ENCODE measurements at places on chromosomes 16 and 17.
A peak's percentile ranks its signal among the peaks of the same experiment; 100 is the strongest.

GRCh38 chr16:23597003-23597756 is 1.1 kb upstream of the NDUFAB1 start:
- DNase-seq: no peak

GRCh38 chr17:80991645-80992076 is at the start of gene CHMP6:
Gene CHMP6, plus strand, starts transcription at chr17:80991841. Its CDS starts 78 bp downstream, at chr17:80991919.
- DNase-seq: peak; percentile 56

DNA sequence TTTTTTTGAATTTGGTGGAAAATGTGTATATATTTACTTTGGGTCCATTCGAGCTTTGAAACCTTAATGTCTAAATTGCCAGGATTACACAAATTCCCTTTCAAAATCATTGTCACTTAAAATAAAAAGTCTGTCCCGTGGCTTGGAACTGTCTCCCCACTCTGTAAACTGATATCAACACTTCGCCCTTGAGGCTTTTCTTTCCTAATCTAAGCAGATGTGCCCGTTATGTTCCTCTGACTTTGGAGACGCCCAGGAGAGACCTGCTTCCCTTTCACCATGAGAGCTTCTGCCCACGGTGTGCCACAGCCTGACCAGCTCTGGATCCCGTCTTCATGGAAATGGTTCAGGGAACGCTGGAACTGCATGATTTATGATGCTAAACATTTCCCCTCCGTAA is 151.3 kb downstream of the C16orf95 start:
- DNase-seq: no peak

DNA sequence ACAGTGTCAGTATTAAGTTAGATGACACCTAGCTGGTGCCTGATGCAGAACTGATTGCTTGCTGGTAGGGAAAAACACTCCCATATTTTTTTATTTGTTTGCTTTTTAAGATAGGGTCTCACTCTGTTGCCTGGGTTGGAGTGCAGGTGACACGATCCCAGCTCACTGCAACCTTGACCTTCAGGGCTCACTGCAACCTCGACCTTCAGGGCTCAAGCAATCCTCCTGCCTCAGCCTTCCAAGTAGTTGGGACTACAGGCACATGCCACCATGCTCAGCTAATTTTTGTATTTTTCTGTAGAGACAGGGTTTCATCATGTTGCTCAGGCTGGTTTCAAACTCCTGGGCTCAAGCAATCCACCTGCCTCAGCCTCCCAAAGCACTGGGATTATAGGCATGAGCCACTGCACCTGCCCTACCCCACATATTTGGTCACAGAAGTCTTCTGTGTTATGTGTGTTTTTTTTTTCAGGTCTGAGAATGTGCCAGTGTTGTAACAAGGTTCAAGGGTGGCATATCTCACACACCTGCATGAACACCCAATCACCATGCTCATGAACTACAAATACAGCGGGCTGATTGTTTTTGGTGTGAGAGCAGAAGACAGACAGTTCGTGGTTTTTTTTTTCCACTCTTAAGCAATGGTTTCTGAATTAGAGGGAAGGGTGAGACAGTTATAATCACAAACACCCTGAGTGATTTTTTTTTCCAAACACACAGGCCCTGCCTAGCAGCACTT is 22.8 kb downstream of the SPAG9 start:
- DNase-seq: no peak

DNA sequence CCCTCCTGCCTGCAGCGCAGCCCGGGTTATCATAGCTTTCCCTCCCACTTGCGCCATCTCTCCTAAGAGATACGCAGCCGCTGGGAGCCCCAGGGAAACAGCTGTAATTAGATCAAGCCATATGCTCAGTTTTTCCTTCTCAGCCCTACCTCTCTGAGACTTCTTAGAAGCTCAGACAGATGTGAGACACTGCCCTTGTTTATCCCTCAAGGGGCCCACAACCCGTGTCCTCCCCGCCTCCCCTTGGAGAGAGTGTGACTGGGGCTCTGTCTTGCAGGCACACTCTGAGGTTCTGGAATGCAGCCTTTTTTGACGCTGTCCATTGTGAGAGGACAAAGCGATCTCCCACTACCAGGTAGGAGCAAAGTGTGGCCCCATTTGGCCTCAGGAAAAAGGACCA is 31.2 kb downstream of the CIBAR2 start:
- DNase-seq: no peak

GRCh38 chr17:80158846-80159245 is 11.0 kb upstream of the CARD14 start:
- no peak for DNase-seq

GRCh38 chr17:28717578-28718332 is at the start of gene RAB34:
Gene RAB34, minus strand, starts transcription at chr17:28717868. Its CDS starts 602 bp downstream, at chr17:28717266.
- DNase-seq: no peak

DNA sequence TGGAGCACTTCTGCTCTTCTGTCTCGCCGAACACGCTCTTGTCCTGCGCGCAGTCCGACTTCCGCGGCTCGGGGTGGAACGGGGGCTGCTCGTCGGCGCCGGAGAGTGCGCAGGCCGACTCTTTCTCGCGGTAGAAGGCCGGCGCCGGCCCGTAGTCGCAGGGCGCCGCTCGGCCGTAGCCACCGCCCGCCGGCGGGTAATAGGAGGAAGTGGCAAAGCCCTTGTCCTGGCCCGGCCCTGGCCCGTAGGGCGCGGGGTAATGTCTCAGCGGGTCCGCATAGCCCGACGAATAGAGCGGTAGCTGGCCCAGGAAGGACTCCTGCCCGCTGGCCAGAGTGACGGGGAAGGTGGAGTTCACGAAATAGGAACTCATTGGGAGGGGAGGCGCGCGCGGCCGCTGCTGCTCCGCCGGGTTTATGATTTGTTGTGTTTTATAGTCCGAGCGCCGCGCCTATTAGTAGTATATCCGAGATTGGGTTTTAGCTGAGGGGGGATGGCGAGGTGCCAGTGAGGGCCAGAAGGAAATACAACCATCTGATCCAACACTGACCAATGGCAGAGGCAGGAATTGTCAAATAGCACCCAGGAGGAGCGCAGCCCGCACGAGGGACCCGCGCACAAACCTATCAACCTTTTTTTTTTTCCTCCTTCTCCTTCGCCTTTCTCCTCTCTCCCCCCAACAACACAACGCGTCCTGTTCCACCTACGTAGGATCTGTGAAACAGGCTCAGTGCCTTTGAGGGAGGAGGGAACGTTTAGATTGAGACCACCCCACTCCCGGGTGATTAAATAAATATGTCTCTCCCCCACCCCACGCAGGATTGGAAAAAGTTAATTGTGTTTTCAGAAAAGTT is 4.4 kb upstream of the HOXB5 start:
- DNase-seq: no peak

DNA sequence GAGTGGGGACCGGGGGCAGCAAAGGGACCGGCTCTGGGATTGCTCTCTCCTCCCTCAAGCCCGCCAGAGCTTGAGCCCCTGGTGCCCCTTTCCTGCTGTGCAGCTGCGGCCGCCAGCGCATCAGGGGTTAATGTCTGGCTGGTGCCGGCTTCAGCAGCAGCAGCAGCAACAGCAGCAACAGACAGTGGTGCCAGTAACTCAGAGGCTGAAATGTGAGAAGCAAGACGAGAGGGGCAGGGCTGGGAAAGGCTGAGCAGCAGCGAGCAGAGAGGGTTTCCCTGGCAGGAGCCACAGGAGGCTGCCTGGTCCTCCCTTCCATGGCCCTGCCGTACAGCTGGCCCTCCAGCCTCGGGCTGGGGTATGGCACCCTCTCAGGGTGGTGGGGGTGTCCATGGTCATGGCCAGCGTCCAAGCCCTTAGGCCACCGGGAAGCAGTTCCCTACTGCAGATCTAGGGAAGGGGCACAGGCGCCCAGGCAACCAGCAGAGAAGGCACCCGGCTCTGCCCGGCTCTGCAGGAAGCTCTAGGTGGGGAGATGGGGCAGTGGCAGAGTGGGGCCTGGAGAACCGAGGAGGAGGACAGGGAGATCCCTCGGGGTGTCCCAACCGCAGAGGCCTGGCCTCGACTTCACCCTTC is 21.1 kb upstream of the TFAP4 start:
- DNase-seq: no peak

DNA sequence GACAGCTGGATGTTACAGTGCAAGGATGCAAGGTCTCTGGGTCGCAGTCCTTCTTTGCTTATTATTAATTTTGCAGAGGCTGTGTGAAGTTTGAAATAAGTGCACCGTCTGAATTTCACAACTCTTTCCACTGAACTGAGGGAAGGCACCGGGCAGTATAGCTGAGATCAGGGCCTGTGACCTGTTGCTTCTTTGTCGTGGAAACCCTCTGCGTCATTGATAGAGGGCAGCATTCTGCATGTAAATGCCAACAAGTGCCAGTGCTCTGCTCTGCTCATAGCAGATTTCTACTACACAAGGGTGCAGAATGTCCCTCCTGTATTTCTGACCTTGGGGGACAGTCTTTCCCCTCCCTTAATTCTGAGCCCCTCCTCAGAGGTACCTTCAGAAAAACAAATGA is 26.0 kb downstream of the CD300LF start:
- no peak for DNase-seq

- no peak for DNase-seq
Measured at GRCh38 chr17:57988301-57989250, 522 bp upstream of the VEZF1 start.

DNA sequence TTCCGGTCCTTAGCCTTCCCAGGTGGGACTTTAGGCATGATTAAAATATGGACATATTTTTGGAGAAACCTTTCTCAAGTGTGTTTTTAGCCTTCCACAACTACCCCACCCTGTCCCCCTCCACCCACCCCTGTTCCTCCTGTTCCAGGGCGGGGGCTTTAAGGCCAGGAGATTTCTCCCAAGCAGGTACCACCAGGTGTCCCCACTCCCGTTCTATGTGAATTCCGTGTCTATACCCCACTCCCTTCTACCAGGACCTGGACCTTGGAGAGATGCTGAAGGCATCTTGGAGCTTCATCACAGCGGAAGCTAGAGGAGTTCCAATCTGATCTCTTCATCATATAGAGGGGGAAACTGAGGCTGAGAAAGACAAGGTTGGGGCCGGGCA is 9.7 kb downstream of the CA4 start:
- no peak for DNase-seq

DNA sequence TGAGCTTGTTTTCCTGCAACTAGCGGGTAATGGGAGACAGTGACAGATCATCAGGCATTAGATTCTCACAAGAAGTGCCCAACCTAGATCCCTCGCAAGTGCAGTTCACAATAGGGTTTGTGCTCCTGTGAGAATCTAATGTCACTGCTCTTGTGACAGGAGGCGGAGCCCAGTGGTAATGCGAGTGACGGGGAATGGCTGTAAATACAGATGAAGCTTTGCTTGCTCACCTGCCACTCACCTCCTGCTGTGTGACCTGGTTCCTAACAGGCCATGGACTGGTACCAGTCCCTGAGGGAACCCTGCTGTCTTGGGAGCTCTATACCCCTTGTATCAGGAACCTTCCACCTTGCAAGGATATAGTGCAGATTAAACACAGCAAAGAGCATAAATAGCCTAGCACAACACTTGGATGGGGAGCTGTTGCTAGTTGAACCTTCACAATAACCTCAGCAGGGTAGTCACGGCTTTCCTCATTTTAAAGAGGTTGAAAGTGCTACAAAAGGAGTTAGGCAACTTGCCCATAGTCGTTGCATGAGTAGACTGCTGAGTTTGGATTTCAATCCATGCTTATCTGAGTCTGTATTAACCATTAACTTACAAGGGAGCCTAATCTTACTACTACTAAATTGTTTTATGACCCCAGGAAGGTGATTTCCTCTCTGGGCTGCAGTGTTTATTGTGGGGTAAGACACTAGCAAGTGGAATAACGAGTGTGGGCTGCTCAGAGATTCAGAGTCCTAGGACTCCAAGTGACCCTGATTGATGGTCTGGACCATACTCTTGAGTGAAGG is 156.6 kb upstream of the ZFHX3 start:
- DNase-seq: no peak

- no peak for DNase-seq
Measured at GRCh38 chr17:14793237-14793636, 471.9 kb downstream of the PMP22 start.

GRCh38 chr17:3381957-3382356 is 4.2 kb downstream of the OR3A2 start:
- DNase-seq: no peak

DNA sequence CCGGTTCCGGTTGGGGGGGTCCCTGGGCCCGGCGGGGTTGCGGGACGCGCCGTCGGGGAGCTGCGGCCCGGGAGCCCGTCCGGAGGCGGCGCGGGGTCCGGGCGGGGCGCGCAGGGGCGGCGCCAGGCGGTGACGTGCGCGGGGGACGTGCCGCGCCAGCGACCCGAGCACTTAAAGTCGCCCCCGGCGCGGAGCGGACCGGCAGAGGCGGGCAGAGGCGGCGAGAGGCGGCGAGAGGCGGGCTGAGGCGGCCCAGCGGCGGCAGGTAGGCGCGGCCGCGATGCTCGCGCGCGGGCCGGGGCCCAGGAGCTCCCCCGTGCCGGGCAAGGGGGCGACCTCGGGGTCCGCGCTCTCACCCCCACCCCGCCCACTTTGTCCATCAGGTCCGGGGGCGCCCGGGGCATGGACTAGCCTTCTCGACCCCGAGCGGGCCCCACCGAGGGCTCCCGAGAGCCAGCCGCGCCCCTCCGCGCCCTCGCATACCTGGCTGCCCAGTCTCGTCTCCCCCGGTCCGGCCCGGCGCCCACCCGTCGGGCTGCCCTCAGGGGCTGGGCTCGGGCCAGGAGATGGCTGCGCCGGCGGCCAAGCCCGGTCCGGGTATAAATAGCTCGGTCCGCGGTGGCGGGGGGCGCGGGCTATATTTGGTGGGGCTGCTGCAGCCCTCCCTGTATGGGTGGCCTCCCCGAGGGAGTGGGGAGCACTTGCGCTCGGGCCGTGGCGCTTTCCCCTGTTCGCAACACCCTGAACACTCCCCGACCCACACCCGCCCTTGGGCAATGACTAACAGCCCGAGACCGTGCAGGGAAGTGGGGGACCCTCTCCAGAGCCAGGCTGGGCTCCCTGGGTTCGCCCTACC is at the start of gene SLC16A3:
SLC16A3 (plus strand) TSS at position 201 of the 856 bp plus-strand sequence. CDS start 6,967 bp downstream, outside the sequence.
- DNase-seq: peak; percentile 52

DNA sequence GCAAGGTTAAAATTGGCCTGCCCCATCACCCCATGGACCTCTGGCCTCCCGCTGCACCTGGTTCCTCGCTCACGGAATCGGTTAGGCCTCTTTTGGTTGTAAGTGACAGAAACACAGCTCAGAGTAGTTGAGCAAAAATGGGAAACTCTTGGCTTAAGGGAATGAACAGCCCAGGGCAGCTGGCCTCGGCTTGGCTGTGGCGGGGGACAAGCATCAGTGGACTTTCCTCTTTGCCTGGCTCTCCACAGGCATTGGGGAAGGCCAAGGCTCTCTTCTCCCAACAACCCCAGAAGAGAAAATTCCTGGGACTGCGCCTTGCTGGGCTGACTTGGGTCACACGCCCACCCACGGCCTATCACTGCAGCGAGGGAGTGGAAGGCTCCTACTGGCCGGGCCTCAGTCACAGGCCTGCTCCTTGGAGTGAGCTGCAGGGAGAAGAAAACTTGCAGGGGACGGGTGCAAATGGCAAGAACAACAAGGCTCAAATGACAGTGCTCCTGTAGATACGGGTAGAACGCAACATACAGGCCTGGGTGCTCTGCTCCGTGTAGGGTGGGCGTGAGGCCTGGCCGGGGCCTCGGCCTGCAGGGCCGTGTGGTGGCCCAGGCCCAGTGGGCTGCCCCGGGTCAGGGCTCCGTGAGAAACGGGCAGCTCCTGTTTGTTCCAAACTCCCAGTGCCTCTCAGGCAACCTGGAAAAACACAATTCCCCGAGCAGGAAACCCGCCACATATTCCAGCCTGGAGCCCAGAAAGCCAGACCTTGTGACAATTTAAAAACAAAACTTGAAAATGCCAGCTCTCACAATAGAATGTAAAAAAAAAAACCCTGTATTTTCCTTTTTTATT is 25.0 kb upstream of the ATP2A3 start:
- DNase-seq: no peak

Measured in activated T-helper 1 cell treated with Interleukin-2 at 50 U/mL for 16 hours (primary cell).